ENCODE measurements at places on chromosomes 7 and 10. TPM values are rescaled to one million over a fixed set of nuclear protein-coding genes. Genes with fewer than 3 reads are reported as not detected.

AKR1B15 gene
- total RNA-seq = 0.72 TPM

MBL2 gene
- not detected for total RNA-seq

PDZD7 gene
- total RNA-seq = not detected

CCDC136 gene
- 4.6 TPM for total RNA-seq

DNA sequence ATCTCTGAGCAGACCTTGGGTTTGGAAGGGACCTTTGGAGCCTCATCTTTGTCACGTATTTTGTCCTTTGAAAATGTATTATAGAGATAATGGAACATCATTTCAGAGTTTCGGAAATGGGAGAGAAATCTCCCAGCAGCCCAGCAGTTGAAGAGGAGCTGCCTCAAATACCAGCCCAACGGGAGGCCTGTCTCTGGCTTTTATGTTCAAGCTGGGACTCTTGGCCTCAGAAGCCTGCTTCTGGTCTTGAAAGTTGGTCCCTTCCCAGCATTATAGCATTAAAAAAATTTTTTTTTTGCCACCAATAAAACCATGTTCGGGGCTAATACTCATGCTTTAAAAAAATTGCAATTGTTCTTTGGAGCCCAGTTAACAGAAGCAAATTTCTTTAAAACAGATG is 73.4 kb upstream of the CTBP2 start:
- no peak for DNase-seq
- no peaks in the 10 kb centered on the region for H3K4me1 ChIP-seq
- H3K27ac ChIP-seq = no peak overlapping the region
- no peak overlapping the region for H3K4me3 ChIP-seq
- H3K36me3 ChIP-seq = no peaks in the 10 kb centered on the region
- H3K27me3 ChIP-seq = no peaks in the 10 kb centered on the region

- DNase-seq = no peak
- H3K4me3 ChIP-seq = peak overlapping the region; percentile 83
- peak overlapping the region; percentile 66 for H3K27ac ChIP-seq
- no peaks in the 10 kb centered on the region for H3K27me3 ChIP-seq
- no peaks in the 10 kb centered on the region for H3K36me3 ChIP-seq
- H3K4me1 ChIP-seq = peaks cover 54% of the 10 kb centered on the region
Observed at GRCh38 chr7:112938863-112939573, 147.6 kb downstream of the GPR85 start.

DNA sequence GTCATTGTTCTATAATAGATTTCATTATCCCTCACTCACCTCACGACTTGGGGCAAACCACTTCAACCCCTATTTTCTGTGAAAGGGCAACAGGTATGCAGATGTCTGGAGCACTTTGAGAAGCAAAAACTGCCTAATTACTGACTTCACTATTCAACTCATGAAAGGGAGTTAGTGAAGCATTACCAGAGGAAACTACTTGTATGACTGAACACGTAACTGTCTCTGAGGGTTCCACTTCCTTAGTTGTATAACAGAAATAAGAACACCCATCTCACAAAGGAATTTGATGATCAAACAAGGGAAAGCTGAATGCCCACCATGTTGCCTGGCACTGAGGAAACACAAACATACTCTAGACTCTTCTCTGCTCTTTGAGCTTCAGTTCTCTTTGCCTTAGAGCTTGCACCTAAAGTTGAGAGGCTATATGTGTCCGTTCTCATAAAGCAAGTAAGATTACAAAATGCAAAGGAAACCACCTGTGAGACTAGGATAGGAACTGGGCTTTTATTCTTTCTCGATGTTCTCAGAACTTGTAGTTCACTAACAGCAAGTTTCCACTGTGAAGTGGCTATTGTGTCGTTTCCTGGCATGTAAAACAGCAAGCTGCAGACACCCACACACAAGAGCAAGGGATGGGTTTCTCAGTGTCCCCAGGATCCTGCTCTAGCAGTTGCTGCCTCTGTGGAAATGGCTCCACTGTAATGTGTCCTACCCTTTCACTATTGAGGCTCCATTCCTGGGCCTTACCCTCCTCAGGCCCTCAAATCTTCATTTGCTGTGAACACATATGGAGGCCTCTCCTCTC is 2.6 kb downstream of the TMEM243 start:
- DNase-seq = no peak
- peak overlapping the region; percentile 55 for H3K27ac ChIP-seq
- H3K27me3 ChIP-seq = no peaks in the 10 kb centered on the region
- H3K36me3 ChIP-seq = no peaks in the 10 kb centered on the region
- H3K4me1 ChIP-seq = peaks cover 62% of the 10 kb centered on the region
- H3K4me3 ChIP-seq = no peak overlapping the region

- H3K27ac ChIP-seq = peak overlapping the region; percentile 8
- no peak for DNase-seq
- H3K36me3 ChIP-seq = no peaks in the 10 kb centered on the region
- H3K4me1 ChIP-seq = peaks cover 13% of the 10 kb centered on the region
- peaks cover 2% of the 10 kb centered on the region for H3K27me3 ChIP-seq
- no peak overlapping the region for H3K4me3 ChIP-seq
Observed at GRCh38 chr7:26370011-26370410, 78.3 kb downstream of the SNX10 start.

DNA sequence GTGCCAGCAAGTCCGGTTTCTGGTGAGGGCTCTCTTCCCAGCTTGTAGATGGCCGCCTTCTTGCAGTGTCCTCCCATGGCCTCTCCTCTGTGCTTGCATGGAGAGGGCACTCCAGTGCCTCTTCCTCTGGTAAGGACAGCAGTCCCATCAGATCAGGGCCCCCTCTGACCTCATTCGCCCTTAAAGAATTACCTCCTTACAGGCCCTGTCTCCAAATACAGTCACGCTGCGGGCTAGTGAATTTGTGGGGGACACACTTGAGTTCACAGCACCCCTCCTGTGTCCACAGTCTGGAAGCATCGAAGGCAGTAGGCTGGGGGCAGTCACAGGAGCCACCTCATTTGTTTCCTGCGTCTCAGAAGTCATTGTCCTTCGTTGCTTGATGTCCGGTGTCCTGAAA is 54.6 kb downstream of the LHPP start:
- H3K27me3 ChIP-seq = no peaks in the 10 kb centered on the region
- no peak overlapping the region for H3K27ac ChIP-seq
- no peaks in the 10 kb centered on the region for H3K4me1 ChIP-seq
- no peak overlapping the region for H3K4me3 ChIP-seq

DNA sequence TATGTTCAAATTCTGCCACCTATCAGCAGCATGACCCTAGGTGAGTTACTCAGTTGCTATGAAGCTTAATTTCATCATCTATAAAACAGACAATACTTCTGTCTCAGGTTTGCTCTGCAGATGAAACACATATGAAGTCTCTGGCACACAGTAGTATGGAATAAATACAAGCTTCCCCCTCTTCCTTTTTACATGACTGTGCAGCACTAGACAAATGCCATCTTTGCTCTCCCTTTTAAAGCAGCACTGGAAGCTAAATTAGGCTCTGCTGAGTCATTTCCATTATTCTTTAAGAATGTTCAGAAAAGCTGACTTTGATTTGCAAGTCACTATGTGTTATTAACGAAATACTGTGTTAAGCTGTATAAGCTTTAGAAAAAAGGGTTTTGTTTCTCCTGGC is 40.7 kb upstream of the ANAPC16 start:
- no peak for DNase-seq
- peaks cover 9% of the 10 kb centered on the region for H3K4me1 ChIP-seq
- no peak overlapping the region for H3K27ac ChIP-seq
- H3K36me3 ChIP-seq = peaks cover 21% of the 10 kb centered on the region
- no peak overlapping the region for H3K4me3 ChIP-seq
- no peaks in the 10 kb centered on the region for H3K27me3 ChIP-seq

DNA sequence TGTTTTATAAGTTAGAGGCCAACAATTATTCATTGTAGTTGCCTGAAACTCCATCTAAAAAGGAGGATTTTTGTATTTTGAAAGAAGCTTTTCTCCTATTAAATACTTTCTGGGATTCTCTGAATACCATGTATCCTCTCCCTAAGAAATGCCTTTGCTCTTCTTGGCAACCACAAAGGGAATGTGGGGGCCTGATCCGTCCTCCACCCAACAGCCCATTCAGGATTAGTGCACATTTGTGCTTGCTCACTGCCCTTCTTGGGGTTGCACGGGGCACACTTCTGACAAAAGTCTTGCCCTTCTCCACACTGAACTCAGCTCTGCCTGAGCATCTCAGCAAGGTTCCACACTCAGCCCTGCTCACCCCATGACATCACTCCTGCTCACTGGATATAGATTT is 194.2 kb downstream of the SLC25A13 start:
- no peaks in the 10 kb centered on the region for H3K27me3 ChIP-seq
- no peak overlapping the region for H3K27ac ChIP-seq
- no peak for DNase-seq
- H3K36me3 ChIP-seq = peaks cover 30% of the 10 kb centered on the region

DNA sequence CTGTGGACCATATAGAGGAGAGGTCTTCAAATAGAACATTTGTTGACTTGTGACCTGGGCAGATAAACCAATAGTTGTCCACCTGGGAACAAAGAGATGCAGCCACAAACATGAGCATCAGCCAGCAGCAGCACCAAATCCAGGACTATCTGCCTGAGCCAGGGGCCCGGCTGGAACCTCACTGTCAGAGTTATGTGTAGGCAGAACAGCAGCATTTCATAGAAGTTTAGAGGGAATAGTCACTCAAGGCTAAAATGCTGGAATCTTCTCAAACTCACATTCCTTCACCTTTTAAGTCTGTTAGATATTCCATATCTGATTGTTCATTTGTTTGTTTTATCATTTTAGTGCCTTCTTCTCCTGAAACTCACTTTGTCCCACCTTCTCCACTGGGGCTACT is 72.2 kb upstream of the IL6 start:
- DNase-seq = no peak
- H3K36me3 ChIP-seq = no peaks in the 10 kb centered on the region
- no peaks in the 10 kb centered on the region for H3K4me1 ChIP-seq
- H3K4me3 ChIP-seq = no peak overlapping the region
- H3K27ac ChIP-seq = no peak overlapping the region

Data from stomach (tissue), 19 donors.